Activated CD4-positive, alpha-beta T cell treated with anti-CD3 and anti-CD28 coated beads, Interleukin-2, amount 50 U/mL, for 24 hours (primary cell): ENCODE measurements at places on chromosomes 16 and 17.

GRCh38 chr16:83913245-83913633 lies 14.3 kb downstream of the MLYCD start:
- DNase-seq: no peak

GRCh38 chr16:3983081-3983520 lies 102.6 kb upstream of the CREBBP start:
- DNase-seq: peak; percentile 15

- DNase-seq: peak; percentile 13
These were observed 23.6 kb downstream of the SEZ6 start for GRCh38 chr17:28982131-28982793.

DNA sequence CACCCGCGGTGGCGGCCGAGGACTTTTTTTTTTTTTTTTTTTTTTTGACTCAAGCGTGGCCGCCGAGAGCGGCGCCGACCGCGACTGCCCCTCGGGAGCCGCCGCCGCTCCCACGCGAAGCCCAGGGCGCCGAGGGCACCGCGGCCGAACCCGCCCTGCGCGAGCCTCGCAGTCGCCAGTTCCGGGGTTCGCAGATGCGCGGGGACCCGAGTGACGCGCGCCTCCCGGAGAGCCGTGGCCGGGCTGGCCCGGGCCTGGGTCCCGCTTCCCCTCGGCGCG lies 1.1 kb downstream of the METRNL start:
- DNase-seq: no peak

DNA sequence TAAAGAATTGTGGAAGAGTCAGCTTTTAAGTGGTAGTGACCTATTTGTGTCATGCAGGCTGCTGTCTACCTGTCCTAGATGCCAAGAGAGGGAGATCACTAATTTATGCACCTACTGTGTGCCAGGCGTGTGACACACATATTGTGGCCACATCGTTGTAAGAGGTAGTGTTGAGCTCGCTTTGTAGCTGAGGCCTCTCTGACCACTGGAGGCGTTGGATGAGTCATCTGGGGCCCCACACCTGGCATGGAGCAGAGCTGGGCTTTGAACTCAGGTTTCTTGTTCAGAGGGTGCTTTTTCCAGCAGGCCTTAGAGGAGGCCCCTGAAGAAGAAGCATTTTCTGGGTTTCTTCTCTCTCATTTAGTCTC lies 52.3 kb upstream of the LGALS9 start:
- DNase-seq: peak; percentile 24

GRCh38 chr16:58476791-58477190 lies 23.2 kb upstream of the NDRG4 start:
- no peak for DNase-seq

- no peak for DNase-seq
These were observed 45.0 kb downstream of the TEX2 start for GRCh38 chr17:64218066-64218465.

GRCh38 chr17:34308371-34308770 lies 10.9 kb upstream of the CCL8 start:
- DNase-seq: no peak
